ENCODE measurements at places on chromosomes 11 and 22.

DNA sequence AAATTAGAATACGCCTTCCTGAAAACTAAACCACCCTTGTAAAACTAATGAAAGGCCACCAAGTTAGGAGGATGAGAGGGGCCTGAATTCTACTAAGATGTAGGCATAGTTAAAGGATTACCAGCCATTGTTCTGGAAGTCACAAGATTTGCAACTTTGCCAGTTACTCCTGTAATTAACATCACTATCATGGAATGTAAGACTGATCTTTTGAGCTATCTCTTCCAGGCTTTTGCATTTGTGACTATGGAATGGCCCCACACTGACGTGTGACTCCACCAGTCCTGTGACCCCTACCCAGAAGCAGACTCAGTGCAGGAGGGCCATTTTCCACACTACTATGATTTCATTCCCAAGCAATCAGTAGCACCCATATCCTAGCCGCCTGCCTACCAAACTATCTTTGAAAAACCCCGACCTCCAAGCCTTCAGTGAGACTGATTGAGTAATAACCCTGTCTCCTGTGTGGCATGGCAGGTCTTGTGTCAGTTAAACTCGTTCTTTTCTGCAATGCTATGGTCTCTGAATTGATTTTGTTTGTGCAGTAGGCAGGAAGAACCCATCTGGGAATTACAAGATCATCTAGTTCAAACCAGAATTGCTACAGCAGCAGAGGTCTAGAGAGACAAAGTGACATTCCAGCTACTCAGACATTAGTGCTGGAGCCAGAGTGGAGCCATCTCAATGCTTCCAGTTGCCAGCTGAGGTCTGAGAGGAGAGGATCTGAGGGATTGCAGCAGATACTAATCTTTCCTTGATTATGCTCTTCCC is 1.9 kb upstream of the CTSF start:
- no peak for DNase-seq

- no peak for DNase-seq
These were observed 4.5 kb downstream of the OR5B21 start for GRCh38 chr11:58503361-58503856.

DNA sequence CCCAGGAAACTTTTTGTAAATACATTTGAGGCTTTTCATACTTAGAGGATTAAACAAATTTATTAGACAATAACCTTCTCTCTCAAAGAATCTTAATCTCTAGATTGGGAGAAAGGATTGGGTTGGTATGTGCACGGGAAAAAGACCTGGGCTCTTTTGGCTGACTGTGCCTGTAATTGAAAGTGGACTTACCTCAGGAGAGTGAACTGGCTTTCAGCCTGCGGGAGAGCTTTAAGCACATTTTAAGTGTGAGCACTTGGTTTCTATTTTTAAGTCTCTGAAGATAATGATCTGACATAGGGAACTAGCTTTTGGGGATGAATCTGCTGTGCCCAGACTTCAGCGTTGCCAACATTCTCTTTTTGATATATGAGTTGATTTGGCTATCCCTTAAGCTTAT is 35.8 kb downstream of the UVRAG start:
- DNase-seq, result no peak

DNA sequence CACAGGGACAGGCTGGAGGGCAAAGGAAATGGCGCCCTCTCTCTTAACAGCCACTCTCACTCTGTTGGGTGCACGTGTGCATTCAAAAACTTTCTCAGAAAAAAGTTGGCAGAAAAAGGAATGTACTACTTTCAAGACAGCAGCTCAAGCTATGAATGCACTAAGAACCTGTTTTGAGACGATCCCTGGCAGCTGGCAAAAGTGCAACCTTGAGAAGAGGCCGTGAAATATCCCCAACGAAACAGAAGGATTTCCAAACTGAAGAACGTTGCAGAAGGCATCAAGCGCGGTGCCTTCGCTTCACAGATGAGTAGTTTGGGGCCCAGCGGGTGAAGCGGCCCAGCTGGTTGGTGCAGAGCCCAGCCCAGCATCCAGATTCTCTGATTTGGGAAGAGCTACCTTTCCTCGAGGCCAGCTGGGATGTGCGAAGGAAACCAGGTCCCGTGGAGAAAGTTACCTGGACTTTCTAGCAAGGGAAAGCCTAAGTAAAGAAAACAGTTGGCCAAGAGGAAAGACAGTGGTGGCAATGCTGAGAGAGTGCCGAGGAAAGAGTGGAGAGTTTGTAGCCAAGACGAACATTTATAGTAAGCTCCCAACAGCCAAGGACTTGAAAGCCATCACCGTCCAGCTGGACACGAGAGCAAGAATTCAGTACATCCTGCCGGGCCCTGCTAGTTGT is 16.3 kb downstream of the IFT27 start:
- DNase-seq, result no peak

- DNase-seq, result no peak
These were observed 62.9 kb downstream of the LRP5 start for GRCh38 chr11:68375337-68375736.

GRCh38 chr11:92536883-92537282 is 312.3 kb downstream of the FAT3 start:
- no peak for DNase-seq

- DNase-seq, result no peak
These were observed 3.1 kb downstream of the HDHD5 start for GRCh38 chr22:17155941-17156340.

DNA sequence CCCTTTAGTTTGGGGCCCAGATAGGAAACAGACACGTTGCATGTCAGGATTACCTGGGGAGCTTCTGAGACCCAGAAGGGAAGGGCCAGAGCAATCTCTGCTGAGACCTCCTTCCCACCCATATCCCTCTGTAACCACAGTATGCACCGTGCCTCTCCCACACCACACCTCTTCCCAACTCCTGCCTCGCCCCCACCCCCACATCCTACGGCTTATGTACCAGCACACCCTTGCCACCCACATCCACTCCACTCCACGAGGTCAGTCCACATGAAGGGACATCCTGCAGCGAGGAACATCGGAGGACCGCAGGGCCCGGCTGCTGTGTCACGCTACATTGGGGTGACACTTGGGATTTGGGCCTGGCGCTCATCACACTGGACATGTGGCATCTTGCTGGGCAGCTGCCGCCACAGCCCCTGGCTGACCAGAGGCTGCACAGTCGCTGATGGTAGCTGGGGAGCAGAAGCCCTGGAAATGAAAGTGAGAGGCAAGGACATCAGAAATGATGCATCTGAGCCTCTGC is 118.3 kb upstream of the LMO1 start:
- no peak for DNase-seq

DNA sequence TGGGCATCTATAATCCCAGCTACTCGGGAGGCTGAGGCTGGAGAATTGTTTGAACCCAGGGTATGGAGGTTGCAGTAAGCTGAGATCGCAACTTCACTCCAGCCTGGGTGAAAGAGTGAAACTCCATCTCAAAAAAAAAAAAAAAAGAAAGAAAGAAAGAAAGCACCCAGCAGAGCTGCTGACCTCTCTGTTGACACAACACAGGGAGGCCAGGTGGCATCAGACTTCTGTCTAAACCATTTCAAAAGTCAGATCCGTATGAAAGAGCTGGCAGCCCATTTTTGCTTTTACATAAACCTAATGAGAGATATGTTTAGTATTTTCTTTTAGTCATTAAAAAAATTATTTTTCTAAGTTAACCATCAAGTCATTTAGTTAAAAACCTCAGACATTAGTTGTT is 64.4 kb upstream of the RRM1 start:
- DNase-seq, result no peak

DNA sequence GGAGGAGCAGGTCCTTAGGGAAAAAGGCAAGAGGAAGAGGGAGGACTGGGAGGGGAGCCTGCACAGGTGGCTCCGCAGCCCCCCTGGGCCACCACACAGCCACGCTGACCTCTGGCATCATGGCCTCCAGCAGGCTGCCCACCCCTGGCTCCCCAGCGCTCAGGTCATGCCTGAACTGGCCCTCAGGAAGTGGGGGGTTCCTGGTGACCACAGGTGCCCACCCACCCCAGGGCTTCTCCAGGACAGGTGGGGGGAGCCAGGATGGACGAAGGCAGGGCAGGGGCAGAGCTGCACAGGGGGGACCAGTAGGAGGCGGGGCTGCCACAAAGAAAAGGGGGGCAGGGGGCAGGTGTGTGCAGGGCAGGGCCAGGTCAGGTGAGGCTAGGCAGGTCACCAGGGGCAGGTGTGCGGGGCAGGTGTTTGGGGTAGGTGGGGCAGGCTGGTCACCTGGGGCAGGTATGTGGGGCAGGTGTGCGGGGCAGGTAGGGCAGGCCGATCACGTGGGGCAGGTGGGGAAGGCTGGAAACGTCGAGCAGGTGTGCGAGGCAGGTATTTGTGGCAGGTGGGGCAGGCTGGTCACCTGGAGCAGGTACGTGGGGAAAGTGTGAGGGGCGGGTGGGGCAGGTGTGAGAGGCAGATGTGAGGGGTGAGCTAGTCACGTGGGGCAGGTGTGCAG is 997 bp downstream of the DEAF1 start:
- DNase-seq, result no peak

DNA sequence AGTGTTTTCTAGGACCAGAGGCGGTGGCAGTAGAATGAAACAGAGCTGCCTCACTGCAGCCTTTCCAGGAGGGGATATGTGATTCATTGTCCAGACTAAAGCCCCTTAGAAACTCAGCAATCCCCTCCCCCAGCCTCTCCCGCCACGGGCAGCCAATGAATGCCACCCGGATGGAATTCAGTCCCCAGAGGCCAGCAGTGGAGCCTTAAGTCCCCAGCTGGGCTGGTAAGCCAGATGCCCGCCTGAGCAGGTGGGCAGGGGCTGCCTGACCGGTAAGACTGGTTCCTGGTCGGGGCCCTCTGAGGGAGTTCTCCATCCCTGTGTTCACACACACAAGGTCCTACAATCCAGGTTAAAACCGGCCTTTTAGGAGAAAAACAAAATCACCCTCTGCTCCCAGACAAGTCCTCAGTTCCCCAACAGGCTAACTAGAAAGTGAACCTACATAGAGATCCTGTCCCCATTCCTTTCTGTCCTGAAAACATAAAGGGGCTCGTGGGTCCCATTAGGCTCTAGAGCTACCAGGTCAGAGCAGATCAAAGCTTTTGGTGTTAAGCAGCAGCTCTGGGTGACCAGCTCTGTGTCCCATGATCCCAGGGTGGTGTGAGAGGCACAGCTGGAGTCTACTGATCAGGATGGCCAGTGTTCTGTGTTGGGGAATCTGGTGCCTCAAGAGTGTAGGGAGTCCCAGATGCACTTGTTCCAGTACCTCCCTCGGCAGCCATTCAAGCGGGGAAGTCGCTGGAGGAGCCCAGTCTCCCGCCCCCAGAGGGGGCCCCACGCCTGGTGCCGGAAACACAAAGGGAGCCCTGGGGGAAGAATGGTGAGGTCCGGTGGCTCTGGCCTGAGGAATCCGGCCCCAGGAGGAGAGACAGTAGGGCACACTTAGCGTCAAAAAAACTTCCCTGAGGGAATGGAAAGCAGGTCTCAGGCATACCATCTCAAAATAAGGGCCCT is 2.6 kb downstream of the PATZ1 start:
- DNase-seq, result peak; percentile 3

DNA sequence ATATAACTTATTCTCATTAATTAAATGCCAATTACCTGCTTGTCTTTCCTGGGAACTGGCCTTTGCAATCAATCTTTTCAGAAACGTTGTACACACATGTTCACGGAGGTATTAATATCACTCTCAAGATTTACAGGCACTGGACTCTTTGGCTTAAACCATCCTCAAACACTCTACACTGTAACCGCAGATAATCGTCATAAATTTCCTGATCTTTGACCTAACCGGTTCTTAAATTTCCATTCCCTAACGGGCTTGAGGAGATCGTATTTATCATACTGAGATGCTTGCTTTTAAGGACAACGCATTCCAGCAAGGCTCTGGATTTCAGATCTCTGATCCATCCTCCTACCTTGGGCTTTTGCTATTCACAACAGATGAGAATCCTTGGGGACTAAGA is 72.8 kb downstream of the ARL14EP start:
- DNase-seq, result no peak

DNA sequence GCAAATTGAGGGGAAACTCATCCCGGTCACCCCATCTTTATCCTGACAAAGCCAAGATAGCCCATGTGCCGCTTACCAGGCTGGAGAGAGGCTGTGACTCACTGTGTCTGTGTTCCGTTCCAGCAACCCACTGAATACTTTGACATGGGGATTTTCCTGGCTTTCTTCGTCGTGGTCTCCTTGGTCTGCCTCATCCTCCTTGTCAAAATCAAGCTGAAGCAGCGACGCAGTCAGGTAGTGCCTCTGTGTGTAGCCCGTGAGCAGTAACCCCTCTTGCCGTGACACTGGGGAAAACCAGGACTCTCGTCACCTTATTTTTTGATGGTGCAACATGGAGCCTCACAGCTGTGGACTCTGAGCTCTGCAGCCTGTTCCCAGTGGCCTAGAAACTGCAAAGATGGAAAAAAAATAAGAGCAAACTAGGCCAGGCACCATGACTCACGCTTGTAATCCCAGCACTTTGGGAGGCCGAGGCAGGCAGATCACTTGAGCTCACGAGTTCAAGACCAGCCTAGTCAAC is 16.9 kb downstream of the C22orf31 start:
- DNase-seq, result no peak

GRCh38 chr11:96035031-96035739 is 111.3 kb upstream of the MTMR2 start:
- no peak for DNase-seq

DNA sequence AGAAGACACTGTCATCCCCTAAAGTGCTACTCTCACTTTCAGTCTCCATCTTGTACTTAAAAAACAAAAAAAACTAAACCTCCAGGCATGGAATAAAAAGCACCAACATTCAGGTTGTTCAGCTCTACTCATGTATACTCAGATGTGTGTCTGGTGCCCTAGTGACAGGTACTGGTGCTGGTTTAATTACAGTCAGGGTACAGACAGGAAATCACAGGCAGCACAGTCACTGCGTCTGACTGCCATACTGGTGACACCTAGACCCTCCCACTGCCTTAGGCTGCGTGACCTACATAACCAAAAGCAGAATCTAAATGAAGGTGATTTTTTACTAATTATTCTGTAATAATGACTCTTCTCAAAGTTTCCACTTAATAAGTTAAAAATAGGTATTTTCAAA is at the start of gene ARHGAP32:
Gene ARHGAP32 (minus strand): TSS at position 176 of the 400 bp plus-strand sequence. CDS start 127 bp downstream, at position 49.
- no peak for DNase-seq

- no peak for DNase-seq
These were observed 11.5 kb upstream of the TRIM68 start for GRCh38 chr11:4619514-4619913.

- no peak for DNase-seq
These were observed 28.7 kb downstream of the TMEM184B start for GRCh38 chr22:38244106-38244505.

- no peak for DNase-seq
These were observed 4.3 kb upstream of the MARK2 start for GRCh38 chr11:63834535-63835157.

- DNase-seq, result peak; percentile 44
These were observed at the start of gene LARGE1 for GRCh38 chr22:33920197-33920540. LARGE1 (minus strand) TSS chr22:33920476.
